Liver (tissue), 10 donors: ENCODE measurements at places on chromosomes 1 and 21. TPM values are rescaled to one million over a fixed set of nuclear protein-coding genes. Genes with fewer than 3 reads are reported as not detected.

GRCh38 chr1:61255358-61255703 is 173.0 kb downstream of the NFIA start:
- H3K27ac ChIP-seq: peak overlapping the region; percentile 36
- no peaks in the 10 kb centered on the region for H3K27me3 ChIP-seq

DNA sequence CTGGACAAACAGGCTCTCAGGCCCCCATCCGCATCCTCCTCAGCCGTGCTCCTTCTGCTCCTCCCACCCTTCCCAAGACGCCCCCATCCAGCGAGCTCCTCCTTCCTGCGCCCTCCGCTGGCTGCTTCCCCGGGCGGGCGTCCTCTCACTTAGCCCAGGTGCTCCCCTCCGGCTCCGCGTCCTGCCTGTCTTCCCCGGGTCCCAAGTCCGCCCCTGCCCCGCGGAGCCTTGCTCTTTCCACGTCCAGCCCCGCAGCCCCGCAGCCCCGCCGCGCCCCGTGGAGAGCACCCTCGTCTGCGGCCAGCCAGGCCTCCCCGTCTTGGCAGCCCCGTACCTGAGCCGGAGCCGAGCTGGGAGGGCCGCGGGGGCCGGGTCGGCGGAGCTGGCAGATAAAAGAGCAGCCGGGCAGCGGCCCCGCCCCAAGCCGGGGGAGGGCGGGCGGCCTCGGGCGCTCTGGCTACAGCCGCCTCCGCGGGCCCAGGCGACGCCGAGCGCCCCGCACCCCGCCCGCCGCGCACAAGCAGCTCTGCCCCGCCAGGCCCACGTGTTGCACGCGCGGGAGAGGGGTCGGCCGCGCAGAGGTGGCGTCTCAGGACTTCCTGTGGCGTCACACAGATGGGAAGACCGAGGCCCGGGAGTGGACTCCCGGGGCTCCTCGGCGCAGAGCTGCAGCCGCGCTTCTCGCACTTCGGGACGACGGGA is at the start of gene PAQR7:
PAQR7 (minus strand) TSS at position 555 of the 702 bp plus-strand sequence. CDS start 11,869 bp downstream, outside the sequence.
- H3K4me3 ChIP-seq: peak within 1 kb of the TSS; percentile 53
- no peaks in the 10 kb centered on the region for H3K27me3 ChIP-seq
- H3K27ac ChIP-seq: peak within 1 kb of the TSS; percentile 58
- H3K36me3 ChIP-seq: no peaks in the 10 kb centered on the region
- peak; percentile 83 for DNase-seq

- H3K4me3 ChIP-seq: no peak overlapping the region
- DNase-seq: no peak
- peaks cover 8% of the 10 kb centered on the region for H3K4me1 ChIP-seq
- H3K27ac ChIP-seq: no peak overlapping the region
Observed at GRCh38 chr1:48691429-48692001, 85.2 kb downstream of the BEND5 start.

The SPRR2D gene
- polyA plus RNA-seq: 0.09 TPM

The HIPK1 gene
- 9.2 TPM for polyA plus RNA-seq

DNA sequence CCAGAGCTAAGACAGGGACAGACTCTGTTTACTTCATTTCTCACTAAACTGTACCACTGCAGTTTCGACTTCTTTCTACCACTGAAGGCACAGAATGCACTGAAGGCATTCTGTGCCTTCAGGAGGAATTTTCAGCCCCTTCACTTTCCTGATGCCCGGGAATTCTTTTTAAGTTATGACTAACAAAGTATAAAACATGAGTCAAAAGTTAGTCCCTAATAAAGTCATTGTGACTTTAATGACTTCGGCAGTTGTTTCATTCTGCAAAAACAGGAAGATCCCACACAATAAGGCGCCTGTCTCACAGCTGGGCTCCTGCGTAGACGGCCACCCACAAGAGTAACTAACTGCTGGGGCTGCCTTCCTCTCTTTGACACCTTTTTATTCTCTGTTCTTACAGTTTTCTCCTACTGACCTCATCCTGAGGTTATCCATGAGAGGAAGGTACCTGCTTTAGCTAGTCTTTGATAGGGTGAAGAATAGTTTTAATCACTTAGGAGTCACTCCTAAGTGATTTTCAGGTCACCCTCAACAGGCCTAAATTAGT is 183.9 kb upstream of the SGIP1 start:
- H3K4me3 ChIP-seq: no peak overlapping the region
- no peaks in the 10 kb centered on the region for H3K27me3 ChIP-seq
- H3K36me3 ChIP-seq: no peaks in the 10 kb centered on the region
- peak overlapping the region; percentile 51 for H3K27ac ChIP-seq
- H3K4me1 ChIP-seq: peaks cover 6% of the 10 kb centered on the region
- DNase-seq: no peak

The ZMYND12 gene
- 1.3 TPM for polyA plus RNA-seq

GRCh38 chr1:41400225-41400624 is 39.0 kb downstream of the FOXO6 start:
- H3K4me1 ChIP-seq: no peaks in the 10 kb centered on the region
- no peak for DNase-seq
- H3K27ac ChIP-seq: no peak overlapping the region
- no peak overlapping the region for H3K4me3 ChIP-seq
- H3K27me3 ChIP-seq: no peaks in the 10 kb centered on the region

The LYST gene
- 3.4 TPM for polyA plus RNA-seq
